ENCODE measurements at places on chromosomes 13 and 19.

GRCh38 chr13:96417939-96418685 is 328.2 kb downstream of the HS6ST3 start:
- DNase-seq: no peak

GRCh38 chr13:42548731-42549551 is 25.0 kb upstream of the TNFSF11 start:
- no peak for DNase-seq

GRCh38 chr13:28056426-28056825 is 44.0 kb downstream of the FLT3 start:
- no peak for DNase-seq

GRCh38 chr19:55229145-55229788 is 704 bp upstream of the TMEM86B start:
- DNase-seq: no peak

DNA sequence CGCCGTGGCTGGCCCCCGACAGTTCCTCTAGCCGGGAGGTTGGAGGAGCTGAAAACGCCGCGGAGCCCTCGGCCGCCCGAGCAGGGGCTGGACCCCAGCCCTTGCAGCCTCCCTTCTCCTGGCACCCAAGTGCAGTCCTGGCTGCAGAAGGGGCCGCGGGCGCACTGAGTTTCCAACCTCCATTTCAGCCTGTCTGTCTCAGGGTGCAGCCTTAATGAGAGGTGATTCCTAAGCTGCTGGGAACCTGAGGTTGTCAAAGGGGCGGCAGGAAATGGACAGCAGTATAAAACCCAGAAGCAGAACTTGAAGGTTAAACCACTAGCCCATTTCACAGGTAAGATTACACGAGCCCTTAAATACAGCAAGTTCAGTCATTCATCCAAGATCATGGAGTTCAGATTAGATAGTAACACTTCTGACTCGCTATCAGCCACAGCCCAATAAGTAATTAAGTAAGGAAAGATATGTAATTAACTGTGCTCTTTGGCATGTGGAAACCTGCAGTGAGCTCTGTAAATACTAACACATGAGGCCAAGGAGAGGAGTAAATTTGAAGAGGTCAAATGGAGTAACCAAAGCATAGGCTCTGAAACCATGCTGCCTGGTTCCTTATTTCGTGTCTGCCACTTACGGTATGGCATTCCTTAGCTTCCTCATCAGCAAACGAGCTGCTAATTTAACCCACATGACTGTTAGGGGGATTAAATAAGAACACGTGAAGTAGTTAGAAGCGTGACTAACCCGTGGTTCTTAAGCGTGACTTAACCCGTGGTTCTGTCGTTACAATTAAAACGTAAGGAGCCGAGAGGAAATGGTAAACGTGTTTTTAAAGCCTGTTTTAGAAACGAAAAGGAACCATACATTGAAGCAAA is 686 bp downstream of the SETDB2 start:
- DNase-seq: peak; percentile 6

DNA sequence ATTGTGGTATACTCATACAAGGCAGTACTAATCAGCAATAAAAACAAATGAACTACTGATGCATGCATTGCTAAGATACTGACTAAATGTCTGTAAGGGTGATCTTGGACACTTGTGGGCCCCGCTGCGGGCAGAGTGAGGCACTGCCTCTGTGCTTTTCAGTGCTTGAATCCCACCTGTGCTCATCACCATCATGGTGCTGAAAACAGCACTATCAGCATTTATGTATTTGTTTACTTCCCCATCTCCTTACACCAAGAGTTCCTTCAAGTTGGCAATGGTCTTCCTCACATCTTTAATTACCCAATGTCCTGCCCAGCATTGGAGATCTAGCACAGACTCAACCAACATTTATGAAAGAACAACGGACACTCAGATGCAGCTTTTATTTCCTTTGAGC is 193.7 kb upstream of the RFC3 start:
- no peak for DNase-seq

DNA sequence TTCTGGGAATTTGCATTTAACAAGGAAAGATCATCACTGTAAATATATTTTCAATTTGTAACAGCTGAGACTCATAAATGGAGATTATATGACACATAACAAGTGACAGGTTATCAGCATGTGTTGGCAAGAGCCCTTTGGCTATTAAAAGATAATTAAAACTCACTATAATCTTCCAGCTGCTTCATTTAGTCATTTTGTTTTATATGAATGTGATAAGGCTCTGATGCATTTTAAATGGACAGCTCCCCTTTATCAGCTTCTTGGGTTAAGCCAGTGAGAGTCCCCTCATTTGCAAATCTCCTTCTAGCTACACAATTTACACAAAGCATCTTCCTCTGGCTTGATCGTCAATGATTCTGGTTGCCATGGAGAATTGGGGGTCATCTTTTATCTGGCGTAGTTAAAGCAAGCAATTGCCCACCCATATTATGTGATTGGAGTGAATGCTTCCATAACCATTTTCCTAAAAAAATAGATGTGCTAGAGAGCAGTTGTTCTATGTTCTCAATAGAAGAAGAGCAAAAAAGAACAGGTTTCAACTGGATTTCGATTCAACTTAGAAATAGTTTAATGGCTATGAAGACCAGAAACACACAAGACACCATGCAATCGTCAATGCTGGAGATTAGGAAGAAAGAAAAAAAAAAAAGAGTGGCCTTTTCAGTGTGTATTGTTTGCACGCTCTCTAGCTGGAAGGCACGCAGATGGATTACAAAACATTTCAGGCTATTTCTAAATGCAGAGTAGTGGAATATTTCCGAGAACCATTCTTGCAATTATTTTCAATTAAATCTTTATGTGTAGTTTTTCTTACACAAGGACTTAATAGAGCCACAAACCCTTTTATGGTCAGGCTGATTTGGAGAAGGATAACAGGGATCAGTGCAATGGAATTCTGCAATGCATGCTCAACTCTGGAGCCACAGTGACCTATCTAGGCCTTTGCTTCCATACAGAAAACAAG is 27.4 kb downstream of the STARD13 start:
- no peak for DNase-seq

- no peak for DNase-seq
Measured at GRCh38 chr13:61770681-61771080, 355.0 kb upstream of the PCDH20 start.

DNA sequence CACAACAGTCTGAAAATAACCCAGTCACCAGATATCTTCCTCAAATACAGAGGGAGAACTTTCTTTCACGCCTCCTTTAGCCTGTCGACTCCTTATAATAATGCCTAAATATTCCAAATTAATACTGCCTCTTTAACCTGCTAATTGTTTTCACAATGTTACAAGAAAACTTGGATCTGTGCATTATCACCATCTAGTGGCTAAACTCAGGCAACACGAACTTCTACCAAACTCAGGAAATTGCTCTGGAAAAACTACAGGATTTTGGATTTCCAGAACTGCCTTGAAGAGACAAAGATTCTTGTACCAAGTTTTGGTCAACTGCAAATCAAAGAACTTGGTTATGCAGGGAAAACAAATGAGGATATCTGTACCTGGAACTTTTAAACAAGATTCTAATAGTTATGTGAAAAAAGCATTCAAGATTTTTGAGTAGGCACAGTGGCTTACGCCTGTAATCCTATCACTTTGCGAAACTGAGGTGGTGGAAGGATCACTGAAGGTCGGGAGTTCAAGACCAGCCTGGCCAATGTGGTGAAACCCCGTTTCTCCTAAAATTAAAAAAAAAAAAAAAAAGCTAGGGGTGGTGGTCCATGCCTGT is 10.8 kb downstream of the CLN5 start:
- no peak for DNase-seq

- DNase-seq: no peak
Measured at GRCh38 chr13:51229101-51229719, 7.0 kb downstream of the FAM124A start.

GRCh38 chr13:83692800-83693199 is 189.5 kb downstream of the SLITRK1 start:
- no peak for DNase-seq

DNA sequence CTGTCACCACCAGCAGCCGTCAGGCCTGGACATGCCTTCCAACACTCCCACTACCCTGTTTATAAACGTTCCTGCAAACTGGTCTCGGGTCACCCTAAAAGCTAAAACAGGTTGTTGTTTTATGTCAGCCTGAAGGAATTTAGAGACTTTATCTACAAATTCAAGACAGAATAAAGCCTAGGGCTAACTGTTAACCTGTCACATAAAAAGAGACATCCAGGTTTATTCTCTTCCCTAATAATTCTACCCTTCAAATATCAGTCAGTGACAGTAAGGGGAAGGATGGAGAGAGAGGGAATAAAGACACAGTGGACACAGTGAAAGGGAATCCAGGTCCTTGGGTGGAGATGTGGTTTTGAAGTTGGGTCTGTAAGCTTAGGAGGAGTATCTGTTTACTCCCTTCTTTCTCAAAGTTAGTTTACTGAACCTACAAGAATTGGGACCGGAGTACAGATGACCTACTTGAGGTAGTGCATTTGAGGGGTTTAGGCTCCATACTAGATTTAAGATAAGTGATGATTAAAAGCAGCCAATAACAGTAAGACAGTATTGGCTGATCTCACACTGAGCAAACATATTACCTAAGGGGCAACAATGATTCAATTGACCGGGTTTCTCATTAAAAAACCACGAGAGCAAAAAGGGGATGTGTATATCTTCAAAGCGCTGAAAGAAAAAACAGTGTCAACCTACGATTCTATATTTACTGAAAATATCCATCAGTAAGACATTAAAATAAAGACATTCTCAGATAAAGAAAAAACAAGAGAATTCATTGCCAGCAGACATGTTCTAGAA is 142.7 kb downstream of the USP12 start:
- DNase-seq: no peak

GRCh38 chr19:54245936-54246335 is 3.3 kb upstream of the LILRA6 start:
- DNase-seq: no peak

DNA sequence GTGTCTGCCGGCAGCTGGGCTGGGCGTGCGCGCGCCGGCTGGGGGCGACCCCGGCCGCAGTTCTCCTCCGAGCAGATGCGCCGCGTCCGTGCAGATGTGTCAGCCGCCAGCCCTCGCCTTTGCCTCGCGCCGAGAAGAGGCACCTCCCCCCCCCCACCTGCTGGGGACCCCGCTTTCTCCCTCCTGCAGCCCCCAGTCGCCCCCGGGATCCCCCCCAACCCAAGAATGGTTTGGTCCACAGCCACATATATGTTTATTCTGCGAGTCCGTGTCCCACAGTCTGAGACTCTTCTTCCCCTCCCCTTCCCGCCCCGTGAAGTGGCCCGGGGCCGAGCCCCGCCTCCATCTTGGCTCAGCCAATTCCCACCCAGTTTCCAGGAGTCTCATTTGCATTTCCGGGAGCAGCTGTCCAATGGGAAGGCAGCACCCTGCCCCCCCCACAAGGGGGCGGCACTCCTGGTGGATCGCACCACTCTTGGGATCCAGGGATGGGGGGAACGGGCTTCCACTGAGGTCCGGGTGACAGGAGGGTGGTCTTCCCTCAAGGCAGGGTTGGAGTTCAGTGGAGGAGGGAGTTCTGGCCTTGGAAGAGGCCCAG is 8.6 kb downstream of the ISOC2 start:
- DNase-seq: no peak

DNA sequence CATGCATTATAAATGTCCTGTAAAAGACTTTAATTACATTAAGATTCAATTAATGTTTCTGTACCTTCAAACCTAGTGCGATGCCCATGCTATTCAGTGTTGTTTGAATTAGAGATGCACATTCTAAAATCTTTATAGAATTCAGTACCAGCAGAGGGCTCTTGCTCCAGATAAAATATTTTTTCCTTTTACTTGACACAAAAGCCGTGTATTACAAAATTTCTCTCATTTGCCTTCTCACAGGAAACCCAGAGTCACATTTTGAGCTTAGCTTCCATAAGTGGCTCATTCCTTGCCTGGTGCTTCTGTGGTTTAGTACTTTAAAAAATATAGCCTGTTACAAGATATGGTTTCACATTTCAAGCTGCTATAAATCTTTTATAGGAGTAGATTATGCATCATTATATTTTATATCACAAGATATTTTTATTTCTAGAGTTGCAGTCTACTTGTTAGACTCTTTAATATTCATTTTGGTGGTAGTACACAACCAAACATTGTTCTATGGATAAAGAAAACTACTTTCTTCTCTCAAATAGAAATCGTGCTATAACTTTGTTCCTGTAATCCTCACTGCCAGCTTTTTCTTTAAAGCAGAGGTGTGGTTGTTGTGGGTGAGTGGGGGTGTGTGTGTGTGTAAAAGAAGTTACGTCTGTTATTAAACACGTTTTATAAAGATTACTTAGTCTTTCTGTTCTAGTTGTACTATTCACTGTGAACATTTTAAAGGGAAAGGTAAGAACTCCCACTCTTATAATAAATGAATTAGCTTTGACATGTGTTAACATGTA is 101.4 kb downstream of the RNF17 start:
- no peak for DNase-seq

GRCh38 chr13:50284540-50284939 is 269.3 kb downstream of the KCNRG start:
- no peak for DNase-seq

DNA sequence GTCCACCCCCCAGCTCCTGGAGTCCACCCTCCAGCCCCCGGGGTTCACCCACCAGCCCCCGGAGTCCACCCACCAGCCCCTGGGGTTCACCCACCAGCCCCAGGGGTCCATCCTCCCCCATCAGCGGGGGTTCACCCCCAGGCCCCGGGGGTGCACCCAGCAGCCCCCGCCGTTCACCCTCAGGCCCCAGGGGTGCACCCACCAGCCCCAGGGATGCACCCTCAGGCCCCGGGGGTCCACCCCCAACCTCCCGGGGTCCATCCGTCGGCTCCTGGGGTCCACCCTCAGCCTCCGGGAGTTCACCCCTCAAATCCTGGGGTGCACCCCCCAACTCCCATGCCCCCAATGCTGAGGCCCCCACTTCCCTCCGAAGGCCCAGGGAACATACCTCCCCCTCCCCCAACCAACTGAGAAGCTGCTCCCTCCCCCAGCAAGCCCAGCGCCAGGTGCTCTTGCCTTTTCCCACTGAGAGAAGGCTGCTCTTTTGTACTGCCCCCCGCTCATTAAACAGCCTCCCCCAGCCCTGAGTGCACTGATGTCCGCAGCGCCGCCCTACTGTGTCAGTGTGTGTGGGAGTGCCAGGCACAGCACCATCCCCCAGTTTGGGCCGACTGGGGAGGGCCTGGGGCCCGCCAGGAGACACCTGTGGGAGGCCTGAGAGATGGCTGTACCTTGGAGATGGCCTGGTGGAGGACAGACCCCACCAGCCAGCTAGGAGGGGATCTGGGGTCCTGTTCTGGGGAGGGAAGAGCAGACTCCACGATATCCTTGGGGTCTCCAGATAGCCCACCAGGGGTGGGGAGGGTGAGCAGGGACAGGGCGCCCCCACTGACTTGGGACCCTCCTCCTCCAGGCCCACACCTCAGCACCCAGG is 750 bp upstream of the AMH start:
- DNase-seq: no peak

DNA sequence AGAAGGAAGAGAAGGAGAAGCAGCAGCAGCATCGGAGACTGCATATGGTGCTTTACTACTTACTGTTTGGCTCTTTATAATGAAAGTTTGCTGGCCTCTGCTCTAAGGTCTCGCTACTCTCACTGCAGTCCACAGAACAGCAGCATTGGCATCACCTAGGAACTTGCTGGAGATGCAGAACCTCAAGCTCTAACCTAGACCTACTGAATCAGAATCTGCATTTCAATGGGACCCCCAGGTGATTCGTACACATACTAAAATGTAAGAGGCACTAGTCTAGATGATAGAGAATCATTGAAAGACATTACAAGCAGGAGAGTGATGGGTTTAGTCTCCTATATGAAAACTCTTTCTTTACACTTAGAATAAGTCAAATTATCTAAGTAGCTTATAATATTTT is 270.6 kb downstream of the KLF5 start:
- no peak for DNase-seq
